ENCODE measurements at places on chromosomes 4 and X. TPM values are rescaled to one million over a fixed set of nuclear protein-coding genes. Genes with fewer than 3 reads are reported as not detected.

- H3K4me3 ChIP-seq: no peak overlapping the region
- no peak for DNase-seq
- no peaks in the 10 kb centered on the region for H3K4me1 ChIP-seq
- H3K27me3 ChIP-seq: no peaks in the 10 kb centered on the region
- H3K27ac ChIP-seq: no peak overlapping the region
- H3K36me3 ChIP-seq: no peaks in the 10 kb centered on the region
Measured at GRCh38 chr4:141065872-141066271, 67.4 kb downstream of the RNF150 start.

- H3K27ac ChIP-seq: no peak overlapping the region
- H3K4me3 ChIP-seq: no peak overlapping the region
- no peaks in the 10 kb centered on the region for H3K27me3 ChIP-seq
- H3K4me1 ChIP-seq: peaks cover 6% of the 10 kb centered on the region
Measured at GRCh38 chr4:88097301-88097700, 61.1 kb downstream of the ABCG2 start.

DNA sequence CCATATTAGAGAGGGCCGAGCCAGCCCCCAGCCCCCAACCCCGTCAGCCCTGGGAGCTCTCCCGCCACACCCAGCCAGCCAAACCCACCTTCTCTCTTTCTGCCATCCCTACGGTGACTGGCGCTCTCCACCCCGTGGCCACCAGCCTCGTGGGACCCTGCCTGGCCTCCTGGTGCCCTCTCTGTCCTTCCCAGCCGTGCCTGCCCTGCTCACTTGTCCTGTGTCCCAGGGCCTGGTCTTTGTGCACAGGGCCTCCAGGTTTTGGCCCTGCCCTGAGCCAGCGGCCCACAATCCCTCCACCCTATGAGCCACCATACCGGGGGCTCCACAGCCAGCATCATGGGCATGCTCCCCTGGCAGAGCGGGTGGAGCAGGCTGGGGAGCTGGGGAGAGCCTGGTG, 77.4 kb downstream of the ABLIM2 start:
- no peak for DNase-seq
- H3K4me1 ChIP-seq: no peaks in the 10 kb centered on the region
- H3K36me3 ChIP-seq: no peaks in the 10 kb centered on the region
- H3K4me3 ChIP-seq: no peak overlapping the region
- H3K27me3 ChIP-seq: no peaks in the 10 kb centered on the region
- no peak overlapping the region for H3K27ac ChIP-seq

- no peaks in the 10 kb centered on the region for H3K4me1 ChIP-seq
- H3K27me3 ChIP-seq: no peaks in the 10 kb centered on the region
- H3K27ac ChIP-seq: no peak overlapping the region
- no peak for DNase-seq
- no peaks in the 10 kb centered on the region for H3K36me3 ChIP-seq
- no peak overlapping the region for H3K4me3 ChIP-seq
Measured at GRCh38 chrX:136417806-136418205, 69.9 kb upstream of the BRS3 start.

GRCh38 chr4:145557720-145558119, 61.5 kb upstream of the MMAA start:
- H3K4me3 ChIP-seq: no peak overlapping the region
- H3K4me1 ChIP-seq: no peaks in the 10 kb centered on the region
- H3K36me3 ChIP-seq: no peaks in the 10 kb centered on the region
- no peak overlapping the region for H3K27ac ChIP-seq

GRCh38 chr4:100093091-100093866, 97.0 kb downstream of the DDIT4L start:
- DNase-seq: peak; percentile 87
- H3K27me3 ChIP-seq: no peaks in the 10 kb centered on the region
- no peaks in the 10 kb centered on the region for H3K4me1 ChIP-seq

GRCh38 chrX:135490979-135491514, 29.4 kb upstream of the INTS6L start:
- no peak overlapping the region for H3K4me3 ChIP-seq
- no peak overlapping the region for H3K27ac ChIP-seq
- no peaks in the 10 kb centered on the region for H3K36me3 ChIP-seq
- no peak for DNase-seq
- H3K27me3 ChIP-seq: no peaks in the 10 kb centered on the region
- no peaks in the 10 kb centered on the region for H3K4me1 ChIP-seq

Gene SLITRK4
- total RNA-seq: 4.1 TPM

- H3K27ac ChIP-seq: no peak overlapping the region
- no peaks in the 10 kb centered on the region for H3K36me3 ChIP-seq
- H3K4me3 ChIP-seq: no peak overlapping the region
- no peaks in the 10 kb centered on the region for H3K27me3 ChIP-seq
- DNase-seq: no peak
- no peaks in the 10 kb centered on the region for H3K4me1 ChIP-seq
Measured at GRCh38 chrX:5559386-5559785, 669.3 kb downstream of the NLGN4X start.

DNA sequence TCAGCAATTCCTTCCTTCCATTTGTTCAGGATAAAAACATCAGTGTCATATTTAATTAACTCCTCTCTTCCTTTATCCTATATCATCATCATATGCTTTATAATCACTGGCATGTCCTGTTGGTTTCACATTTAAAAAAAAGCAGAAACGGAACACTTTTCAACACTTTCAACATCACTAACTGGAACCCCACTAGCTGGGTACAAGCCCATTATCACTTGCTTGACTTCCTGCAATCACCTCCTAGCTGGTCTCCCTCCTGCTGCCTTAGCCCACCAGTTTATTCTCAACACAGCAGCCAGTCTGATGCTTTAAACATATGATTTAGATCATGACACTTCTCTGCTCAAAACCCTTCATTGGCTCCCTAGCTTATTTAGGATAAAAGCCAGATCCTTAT, 116.4 kb upstream of the LSM6 start:
- no peaks in the 10 kb centered on the region for H3K36me3 ChIP-seq
- no peak overlapping the region for H3K4me3 ChIP-seq
- H3K27ac ChIP-seq: no peak overlapping the region

Gene POU3F4
- not detected for total RNA-seq

- H3K27me3 ChIP-seq: no peaks in the 10 kb centered on the region
- no peak overlapping the region for H3K4me3 ChIP-seq
- H3K36me3 ChIP-seq: peaks cover under 1% of the 10 kb centered on the region
- H3K4me1 ChIP-seq: no peaks in the 10 kb centered on the region
- H3K27ac ChIP-seq: no peak overlapping the region
Measured at GRCh38 chrX:65745992-65746391, 78.5 kb downstream of the MSN start.

Gene PCDH7
- 157 TPM for total RNA-seq

GRCh38 chr4:159564615-159565014, 461.7 kb downstream of the RAPGEF2 start:
- no peak overlapping the region for H3K4me3 ChIP-seq
- no peak for DNase-seq
- H3K27ac ChIP-seq: no peak overlapping the region
- no peaks in the 10 kb centered on the region for H3K27me3 ChIP-seq
- H3K4me1 ChIP-seq: no peaks in the 10 kb centered on the region

Gene ADD1
- 305 TPM for total RNA-seq

- no peaks in the 10 kb centered on the region for H3K4me1 ChIP-seq
- H3K4me3 ChIP-seq: no peak overlapping the region
- H3K27me3 ChIP-seq: no peaks in the 10 kb centered on the region
- no peak overlapping the region for H3K27ac ChIP-seq
Measured at GRCh38 chr4:5821665-5822358, 71.1 kb downstream of the CRMP1 start.

GRCh38 chr4:21678711-21679110, 269.9 kb downstream of the KCNIP4 start:
- no peak for DNase-seq
- no peaks in the 10 kb centered on the region for H3K4me1 ChIP-seq
- no peak overlapping the region for H3K4me3 ChIP-seq
- H3K27ac ChIP-seq: no peak overlapping the region
- no peaks in the 10 kb centered on the region for H3K36me3 ChIP-seq

GRCh38 chr4:134276476-134276875, 74.9 kb upstream of the PABPC4L start:
- H3K4me3 ChIP-seq: no peak overlapping the region
- H3K27me3 ChIP-seq: no peaks in the 10 kb centered on the region
- no peaks in the 10 kb centered on the region for H3K36me3 ChIP-seq
- no peak for DNase-seq

Gene PAGE5
- not detected for total RNA-seq

GRCh38 chrX:65601126-65601525, 66.3 kb upstream of the MSN start:
- H3K36me3 ChIP-seq: no peaks in the 10 kb centered on the region
- H3K27me3 ChIP-seq: no peaks in the 10 kb centered on the region
- peaks cover 3% of the 10 kb centered on the region for H3K4me1 ChIP-seq
- peak overlapping the region; percentile 28 for H3K27ac ChIP-seq
- no peak for DNase-seq
- H3K4me3 ChIP-seq: no peak overlapping the region

GRCh38 chr4:161444626-161445025, 719.2 kb downstream of the FSTL5 start:
- H3K27me3 ChIP-seq: no peaks in the 10 kb centered on the region
- DNase-seq: no peak
- H3K27ac ChIP-seq: no peak overlapping the region
- no peaks in the 10 kb centered on the region for H3K36me3 ChIP-seq
- H3K4me3 ChIP-seq: no peak overlapping the region

Gene TADA2B
- 18.1 TPM for total RNA-seq

Gene TASL
- 3.2 TPM for total RNA-seq

GRCh38 chrX:112769034-112769433, 71.6 kb downstream of the AMOT start:
- no peaks in the 10 kb centered on the region for H3K4me1 ChIP-seq
- no peak overlapping the region for H3K4me3 ChIP-seq
- DNase-seq: no peak
- no peaks in the 10 kb centered on the region for H3K36me3 ChIP-seq
- H3K27me3 ChIP-seq: no peaks in the 10 kb centered on the region

Gene PAGE4
- total RNA-seq: not detected

DNA sequence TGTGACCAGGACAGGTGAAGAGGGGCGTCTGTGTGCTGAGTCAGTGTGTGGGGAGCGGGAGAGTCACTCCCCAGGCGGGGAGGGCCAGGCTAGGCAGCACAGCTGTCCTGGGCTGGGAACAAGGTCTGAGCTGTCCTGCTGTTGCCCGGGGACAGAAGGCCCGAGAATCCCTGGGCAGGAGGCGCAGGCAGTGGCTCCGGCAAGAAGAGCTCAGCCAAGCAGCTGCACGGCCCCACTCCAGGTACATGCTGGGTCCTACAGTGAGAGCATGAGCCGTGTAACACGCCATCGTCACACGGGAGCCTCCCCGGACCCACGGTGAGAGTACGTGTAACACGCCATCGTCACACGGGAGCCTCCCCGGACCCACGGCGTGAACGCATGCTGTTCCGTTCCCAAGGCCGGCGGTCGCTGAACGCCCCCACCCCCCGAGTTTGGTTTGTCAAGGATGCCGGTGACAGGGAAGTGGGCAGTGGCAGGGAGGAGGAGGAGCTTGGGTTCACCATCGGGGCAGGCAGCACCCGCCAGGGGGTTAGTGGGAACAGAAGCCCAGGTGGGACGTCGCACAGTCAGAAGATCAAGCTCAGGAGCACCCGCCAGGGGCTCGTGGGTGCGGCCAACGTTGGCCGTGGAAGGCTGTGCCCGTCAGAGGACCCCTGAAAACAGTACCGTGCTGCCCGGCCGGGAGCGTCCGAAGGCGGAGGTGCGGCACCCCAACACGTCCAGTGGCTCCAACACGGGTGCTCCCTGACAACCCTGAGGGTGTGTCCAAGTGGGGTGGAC, 15.6 kb downstream of the PPP2R3B start:
- no peak overlapping the region for H3K27ac ChIP-seq
- DNase-seq: no peak
- H3K36me3 ChIP-seq: no peaks in the 10 kb centered on the region
- H3K27me3 ChIP-seq: no peaks in the 10 kb centered on the region

- H3K27ac ChIP-seq: no peak overlapping the region
- no peaks in the 10 kb centered on the region for H3K4me1 ChIP-seq
- H3K27me3 ChIP-seq: no peaks in the 10 kb centered on the region
- no peak overlapping the region for H3K4me3 ChIP-seq
- no peaks in the 10 kb centered on the region for H3K36me3 ChIP-seq
- DNase-seq: no peak
Measured at GRCh38 chrX:79408623-79409322, 41.6 kb upstream of the ITM2A start.

Gene UGT8
- total RNA-seq: 1.1 TPM

Gene CT55
- not detected for total RNA-seq

GRCh38 chrX:20968996-20969395, 405.2 kb upstream of the CNKSR2 start:
- H3K4me1 ChIP-seq: no peaks in the 10 kb centered on the region
- H3K4me3 ChIP-seq: no peak overlapping the region
- H3K27ac ChIP-seq: no peak overlapping the region
- DNase-seq: no peak

GRCh38 chr4:14169460-14169859, 541.9 kb upstream of the BOD1L1 start:
- H3K36me3 ChIP-seq: no peaks in the 10 kb centered on the region
- no peaks in the 10 kb centered on the region for H3K4me1 ChIP-seq
- DNase-seq: no peak
- H3K4me3 ChIP-seq: no peak overlapping the region
- no peak overlapping the region for H3K27ac ChIP-seq

DNA sequence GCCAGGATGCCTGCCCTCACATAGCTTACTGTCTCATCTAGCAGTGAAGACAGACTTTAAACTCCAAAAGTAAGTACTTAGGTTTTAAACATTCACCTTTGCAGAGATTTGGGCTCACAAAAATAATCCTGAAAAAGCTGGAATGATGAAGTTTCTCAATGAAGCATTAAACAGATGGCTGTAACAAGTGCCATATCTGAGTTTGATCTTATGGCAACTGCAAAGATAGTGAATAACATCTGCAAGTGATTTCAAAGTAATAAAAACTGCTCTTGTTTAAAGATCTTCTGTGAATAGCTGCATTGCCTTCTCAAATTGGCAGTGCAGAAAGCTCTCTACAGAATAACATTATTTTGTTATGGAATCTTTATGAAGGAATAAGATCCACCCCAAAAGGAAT, 271.2 kb upstream of the SMIM31 start:
- no peaks in the 10 kb centered on the region for H3K4me1 ChIP-seq
- no peak overlapping the region for H3K4me3 ChIP-seq
- H3K27me3 ChIP-seq: no peaks in the 10 kb centered on the region
- H3K27ac ChIP-seq: no peak overlapping the region
- H3K36me3 ChIP-seq: no peaks in the 10 kb centered on the region
- DNase-seq: no peak

GRCh38 chrX:12060489-12061260, 77.6 kb upstream of the FRMPD4 start:
- no peaks in the 10 kb centered on the region for H3K4me1 ChIP-seq
- no peaks in the 10 kb centered on the region for H3K27me3 ChIP-seq
- no peaks in the 10 kb centered on the region for H3K36me3 ChIP-seq

DNA sequence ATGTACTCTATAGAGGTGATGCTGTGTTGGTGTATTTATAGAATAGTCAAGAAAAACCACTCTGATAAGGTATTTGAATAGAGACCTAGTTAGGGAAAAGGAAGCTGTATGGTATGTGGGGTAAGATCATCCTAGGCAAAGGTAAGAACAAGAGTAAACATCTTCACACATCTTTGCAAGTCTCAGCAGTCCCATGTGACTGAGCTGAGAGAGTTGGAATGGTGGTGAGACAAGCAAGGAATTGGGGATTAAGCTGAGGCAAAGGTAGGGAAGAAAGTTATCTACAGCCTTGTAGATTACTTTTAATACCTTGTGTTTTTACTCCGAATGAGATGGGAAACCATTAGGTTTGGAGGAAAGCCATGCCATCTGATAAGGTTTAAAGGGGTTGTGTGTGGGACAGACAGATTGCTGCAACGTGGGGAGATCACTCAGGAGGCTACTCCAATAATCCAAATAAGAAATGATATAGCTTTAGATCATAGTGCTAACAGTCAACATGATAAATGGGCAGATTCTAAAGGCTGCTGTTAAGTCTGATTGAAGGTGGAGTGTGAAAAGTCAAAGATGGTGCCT, 31.7 kb upstream of the MANBA start:
- H3K4me1 ChIP-seq: no peaks in the 10 kb centered on the region
- H3K27ac ChIP-seq: no peak overlapping the region
- H3K36me3 ChIP-seq: peaks cover 5% of the 10 kb centered on the region
- H3K4me3 ChIP-seq: no peak overlapping the region
- DNase-seq: no peak

Measured in aorta (tissue), 5 donors.